ENCODE measurements at places on chromosomes 6 and 20.

DNA sequence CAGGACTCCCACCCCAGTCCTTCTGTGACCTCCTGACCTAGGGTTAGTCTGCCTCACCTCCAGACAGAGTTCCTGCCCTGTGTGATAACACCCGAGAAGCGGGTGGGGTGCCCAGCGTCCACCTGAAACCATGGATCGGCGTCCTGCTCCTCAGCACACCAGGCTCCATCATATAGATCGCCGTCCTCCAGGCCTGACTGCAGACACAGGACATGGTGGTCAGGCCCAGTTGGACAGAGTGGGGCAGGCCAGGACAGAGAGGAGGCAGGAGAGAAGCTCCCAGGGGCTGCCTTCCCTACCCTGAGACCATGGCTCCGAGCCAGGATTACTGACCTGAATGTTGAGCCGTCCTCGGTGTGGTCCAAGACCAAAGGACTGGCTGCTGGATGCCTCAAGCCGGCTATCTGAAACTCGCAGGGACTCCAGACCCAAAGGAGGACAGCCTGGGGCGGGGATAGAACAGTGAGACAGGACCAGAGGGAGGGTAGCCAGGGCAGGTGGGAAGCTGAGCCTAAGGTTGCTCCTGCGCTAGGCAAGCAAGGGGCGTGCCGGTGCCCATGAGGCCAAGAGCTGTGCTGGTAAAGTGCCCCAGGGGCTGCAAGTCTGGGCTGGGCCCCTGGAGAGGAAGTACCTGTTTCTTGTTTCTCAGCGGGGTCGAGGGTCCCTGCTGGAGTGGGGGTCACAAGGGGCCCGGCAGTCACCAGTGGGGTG, 2.2 kb downstream of the CPXM1 start:
- no peak for DNase-seq

- no peak for DNase-seq
Observed at GRCh38 chr6:34672657-34673043, 23.9 kb downstream of the ILRUN start.

DNA sequence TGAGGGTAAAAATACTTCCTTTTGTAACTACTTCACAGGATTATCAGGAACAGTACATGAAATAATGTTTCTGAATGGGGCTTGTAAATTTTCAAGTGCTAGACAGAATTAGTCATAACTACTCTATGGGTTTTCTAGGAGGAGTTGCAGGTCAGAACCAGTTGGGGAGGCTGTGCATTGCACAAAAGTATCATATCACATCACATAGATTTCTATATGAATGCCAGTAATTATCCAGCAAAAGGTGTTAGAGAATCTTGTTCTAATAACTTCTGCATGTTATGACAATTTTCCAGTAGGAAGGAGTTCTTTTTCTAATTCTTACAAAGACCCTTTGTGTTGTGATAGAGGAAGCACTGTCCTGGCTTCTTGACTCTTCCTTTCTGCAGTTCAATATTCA, 551.6 kb downstream of the COL12A1 start:
- DNase-seq: no peak

GRCh38 chr6:31572041-31572911, at the start of gene LTA:
TSS of gene LTA (plus strand) at chr6:31572289. CDS start at chr6:31572743, 454 bp downstream.
- DNase-seq: no peak

- no peak for DNase-seq
Observed at GRCh38 chr20:57383447-57384347, 7.5 kb upstream of the RBM38 start.

GRCh38 chr20:10637563-10637962, 36.2 kb downstream of the JAG1 start:
- DNase-seq: no peak

- peak; percentile 40 for DNase-seq
Observed at GRCh38 chr6:41271901-41272395, 14.5 kb downstream of the TREM1 start.

- DNase-seq: no peak
Observed at GRCh38 chr20:41258474-41258873, 59.1 kb downstream of the ZHX3 start.

- DNase-seq: peak; percentile 45
Observed at GRCh38 chr6:158560836-158561320, 987 bp downstream of the TMEM181 start.

DNA sequence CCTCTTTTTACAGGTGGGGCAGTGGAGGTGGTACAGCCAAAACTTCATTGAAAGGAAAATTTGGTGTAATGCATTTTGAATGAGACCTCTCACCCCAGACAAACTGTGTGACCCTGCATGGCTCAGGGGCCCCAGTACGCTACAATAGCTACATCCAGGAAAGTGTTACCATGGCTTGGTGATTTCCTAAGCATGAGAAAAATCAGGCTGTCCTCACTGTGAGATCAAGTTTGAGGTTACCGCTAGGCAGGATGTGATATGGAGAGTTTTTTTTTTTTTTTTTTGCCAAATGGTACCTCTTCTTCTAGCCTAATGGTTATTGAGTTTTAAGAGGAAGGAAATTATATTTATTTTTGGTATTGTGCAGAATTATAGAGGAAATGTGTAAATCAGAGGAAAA, 305.3 kb downstream of the CD83 start:
- DNase-seq: no peak

GRCh38 chr20:12077875-12078274, 160.2 kb downstream of the BTBD3 start:
- no peak for DNase-seq

DNA sequence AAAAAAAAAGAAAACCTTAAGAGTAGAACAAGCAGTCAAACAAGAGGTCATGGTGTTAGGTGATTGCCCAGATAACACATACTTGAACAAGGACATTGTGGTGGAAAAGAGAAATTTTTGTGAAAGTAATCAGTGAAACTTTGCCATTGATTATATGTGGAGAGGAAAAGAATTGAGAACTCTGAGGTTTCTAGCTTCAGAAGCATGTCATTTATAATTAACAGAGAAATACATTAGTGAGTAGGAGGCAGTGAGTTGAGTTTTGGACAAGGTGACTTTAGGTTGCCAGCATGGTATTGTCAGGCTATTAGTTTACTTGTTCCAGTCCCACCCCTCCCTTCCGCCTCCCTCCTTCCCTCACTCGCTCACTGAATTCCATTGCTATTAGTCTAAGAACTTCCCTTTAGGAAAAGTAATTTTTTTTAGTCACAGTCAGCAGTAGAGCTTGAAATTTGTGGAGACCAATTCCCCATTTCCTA, 17.2 kb downstream of the TAB2 start:
- no peak for DNase-seq

DNA sequence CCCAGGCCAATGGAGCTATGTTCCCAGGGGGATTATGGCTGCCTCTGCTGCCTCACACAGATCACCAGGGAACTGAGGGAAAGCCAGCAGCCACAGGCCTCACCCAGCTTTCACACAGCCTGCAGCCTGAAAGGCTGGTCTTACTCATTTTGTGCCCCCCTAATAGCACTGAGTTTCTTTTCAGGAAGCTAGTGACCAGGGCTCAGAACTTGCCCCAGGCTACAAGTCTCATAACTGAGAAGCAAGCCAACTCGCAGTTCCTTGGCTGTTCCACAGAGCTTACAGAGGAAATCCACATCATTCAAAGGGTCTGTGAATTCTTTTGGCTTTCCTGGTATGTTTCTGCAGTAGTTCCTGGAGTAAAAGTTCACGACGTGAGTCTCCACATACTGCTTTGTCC, 524.8 kb upstream of the GJE1 start:
- DNase-seq: no peak

GRCh38 chr6:24721461-24722215, 2.7 kb upstream of the C6orf62 start:
- DNase-seq: no peak

GRCh38 chr20:24991897-24992486, 559 bp downstream of the APMAP start:
- peak; percentile 52 for DNase-seq

GRCh38 chr6:113434641-113435040, 422.5 kb upstream of the MARCKS start:
- no peak for DNase-seq

GRCh38 chr6:114648847-114649246, 306.0 kb upstream of the HS3ST5 start:
- DNase-seq: no peak

DNA sequence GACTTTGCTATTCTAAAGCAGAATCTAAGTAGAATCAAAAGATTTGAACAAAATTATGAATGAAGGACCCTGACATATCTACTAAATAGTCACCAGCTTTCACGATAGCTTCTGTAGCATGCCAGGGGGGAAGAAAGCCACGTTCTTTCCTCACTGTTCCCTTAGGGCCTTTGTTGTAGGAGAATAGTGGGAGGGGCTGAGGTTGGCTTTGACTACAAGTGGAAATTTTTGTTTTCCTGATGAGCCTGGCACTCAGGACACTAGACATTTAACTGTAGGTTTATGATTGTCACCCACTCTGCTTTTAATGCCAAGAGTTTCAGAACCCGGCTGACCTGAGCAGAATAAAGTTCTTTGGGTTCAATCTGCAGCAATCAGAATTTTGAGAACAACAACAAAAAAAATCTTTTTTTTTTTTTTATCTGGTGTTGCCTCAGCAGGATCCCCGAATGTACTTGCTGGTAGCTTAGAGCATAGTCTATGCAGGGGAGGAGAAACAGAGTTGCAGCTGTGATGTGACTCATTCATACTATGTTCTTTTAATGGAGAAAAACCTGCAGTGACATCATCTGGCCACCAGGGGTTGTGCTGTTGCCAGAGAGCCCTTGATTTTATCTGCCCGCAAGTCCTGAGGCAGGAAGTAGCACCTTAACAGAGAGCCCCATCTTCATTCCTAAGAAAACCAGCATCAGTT, 38.5 kb downstream of the TPD52L1 start:
- DNase-seq: peak; percentile 73

- no peak for DNase-seq
Observed at GRCh38 chr6:41037107-41037900, 1.7 kb downstream of the UNC5CL start.

DNA sequence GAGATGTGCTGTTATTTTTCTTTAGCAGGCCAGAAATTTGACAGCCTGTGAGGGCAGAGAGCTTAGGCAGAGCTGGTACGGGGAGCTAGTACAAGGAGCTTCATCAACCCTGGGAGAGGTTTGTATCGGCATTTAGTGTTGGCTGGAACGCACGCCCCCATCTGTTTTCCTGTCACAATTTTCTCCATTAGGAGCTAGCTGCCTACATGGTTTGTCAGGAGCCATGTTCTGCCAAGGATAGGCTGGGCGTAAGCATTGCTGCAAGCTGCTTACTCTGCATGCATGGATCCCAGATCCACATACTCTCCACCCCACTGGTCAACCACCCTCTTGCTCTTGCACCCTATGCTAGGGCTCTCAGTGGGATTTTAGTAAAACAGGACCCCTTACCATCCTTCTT, 449.0 kb upstream of the CHD6 start:
- DNase-seq: no peak

DNA sequence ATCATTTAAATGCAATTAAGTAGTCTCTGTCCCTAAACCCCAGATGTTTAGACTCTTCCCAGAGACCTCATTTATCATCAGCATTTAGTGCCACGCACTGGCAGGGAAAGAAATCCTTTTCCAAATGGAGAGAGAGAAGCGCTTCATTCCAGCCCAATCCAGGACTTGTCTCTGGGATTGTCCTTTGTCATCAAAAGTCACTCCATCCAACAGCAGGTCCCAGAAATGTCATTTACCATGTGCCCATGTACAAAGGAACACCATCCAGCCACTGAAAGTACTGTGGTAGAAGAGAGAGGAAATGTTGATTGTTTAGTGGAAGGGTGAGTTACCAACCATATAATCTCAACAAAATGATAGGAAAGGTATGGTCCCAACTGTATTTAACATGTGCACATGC, 66.9 kb upstream of the SMIM28 start:
- no peak for DNase-seq

GRCh38 chr20:31675828-31676608, 38.3 kb downstream of the COX4I2 start:
- DNase-seq: peak; percentile 97

All from DND-41 (cell line).